ENCODE measurements at places on chromosomes 5 and 9. TPM values are rescaled to one million over a fixed set of nuclear protein-coding genes. Genes with fewer than 3 reads are reported as not detected.

The HCN1 gene
- not detected for total RNA-seq

The PROB1 gene
- total RNA-seq = 4.1 TPM

The CDHR2 gene
- total RNA-seq = 2.4 TPM

The MOB3B gene
- 3.6 TPM for total RNA-seq

The LAMC3 gene
- 0.20 TPM for total RNA-seq

The SPAG8 gene
- 3.4 TPM for total RNA-seq

The OR2S2 gene
- total RNA-seq = not detected

GRCh38 chr9:109444771-109445320, 53.3 kb downstream of the PTPN3 start:
- H3K4me3 ChIP-seq = no peak overlapping the region
- H3K4me1 ChIP-seq = peaks cover 23% of the 10 kb centered on the region
- H3K36me3 ChIP-seq = no peaks in the 10 kb centered on the region
- DNase-seq = no peak

- no peaks in the 10 kb centered on the region for H3K36me3 ChIP-seq
- no peaks in the 10 kb centered on the region for H3K4me1 ChIP-seq
These were observed 800.6 kb downstream of the KCTD16 start for GRCh38 chr5:144971108-144971850.

DNA sequence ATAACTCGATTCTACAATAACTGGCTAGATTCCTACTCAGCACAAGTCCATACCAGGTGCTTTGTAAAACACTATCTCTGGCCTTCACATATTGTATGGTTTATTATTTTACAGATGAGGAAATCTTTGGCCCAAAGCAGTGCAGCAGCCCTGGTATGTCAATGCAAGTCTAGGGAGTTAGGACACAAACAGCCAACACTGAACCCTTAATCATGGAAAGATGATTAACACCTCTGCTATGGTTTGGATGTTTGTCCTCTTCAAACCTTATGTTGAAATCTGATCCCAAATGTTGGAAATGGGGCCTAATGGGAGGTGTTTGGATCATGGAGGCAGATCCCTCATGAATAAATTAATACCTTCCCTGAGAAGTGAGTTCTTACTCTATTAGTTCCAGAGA, 76.6 kb downstream of the MAPKAP1 start:
- no peak overlapping the region for H3K4me3 ChIP-seq
- no peaks in the 10 kb centered on the region for H3K36me3 ChIP-seq
- no peak for DNase-seq
- H3K27me3 ChIP-seq = no peaks in the 10 kb centered on the region
- H3K27ac ChIP-seq = no peak overlapping the region

GRCh38 chr9:114002271-114002985, 75.7 kb downstream of the AMBP start:
- H3K36me3 ChIP-seq = no peaks in the 10 kb centered on the region
- no peak overlapping the region for H3K27ac ChIP-seq
- no peaks in the 10 kb centered on the region for H3K27me3 ChIP-seq
- no peak overlapping the region for H3K4me3 ChIP-seq
- no peaks in the 10 kb centered on the region for H3K4me1 ChIP-seq
- no peak for DNase-seq

DNA sequence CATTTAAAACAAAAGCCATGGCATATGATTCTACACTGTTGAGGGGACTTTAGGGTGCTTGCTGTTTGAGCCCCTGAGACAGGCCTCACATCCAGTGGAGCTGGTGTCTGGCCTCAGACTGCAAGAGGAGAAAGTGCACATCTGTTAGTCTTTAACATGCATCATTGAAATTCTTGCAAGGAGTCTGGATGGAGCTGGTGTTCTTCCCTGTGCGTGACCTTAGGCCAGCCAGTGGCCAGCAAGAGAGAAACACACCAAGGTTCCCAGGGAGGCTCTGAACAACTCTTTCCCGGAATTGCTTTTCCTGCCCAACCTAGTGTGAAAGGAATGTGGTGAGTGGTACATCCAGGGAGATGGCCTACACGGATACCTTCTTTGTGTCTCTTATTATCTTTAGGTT, 282.8 kb upstream of the TNC start:
- DNase-seq = no peak
- no peak overlapping the region for H3K4me3 ChIP-seq
- no peaks in the 10 kb centered on the region for H3K36me3 ChIP-seq
- H3K4me1 ChIP-seq = peaks cover 3% of the 10 kb centered on the region
- H3K27ac ChIP-seq = no peak overlapping the region

GRCh38 chr5:16712620-16713019, 95.8 kb upstream of the RETREG1 start:
- no peak overlapping the region for H3K27ac ChIP-seq
- no peak overlapping the region for H3K4me3 ChIP-seq
- no peaks in the 10 kb centered on the region for H3K4me1 ChIP-seq

DNA sequence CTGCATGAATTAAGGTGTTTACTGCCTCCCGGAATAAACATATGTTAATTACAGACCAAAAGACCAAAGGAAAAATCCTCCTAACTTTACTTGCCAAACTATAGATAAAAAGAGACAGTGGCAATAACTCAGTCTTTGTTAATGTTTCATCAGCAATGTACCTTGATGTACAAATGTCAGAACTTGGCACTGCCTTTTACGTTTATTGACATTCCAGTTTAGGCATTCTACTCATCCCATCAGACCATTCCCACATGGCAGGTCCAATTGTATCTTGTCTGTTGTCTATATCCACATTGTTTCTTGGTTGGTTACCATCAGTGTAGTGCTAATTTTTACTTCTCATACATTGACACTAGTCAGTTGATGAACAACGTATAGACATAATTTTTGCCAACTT, 85.5 kb downstream of the TEX10 start:
- H3K36me3 ChIP-seq = peaks cover 14% of the 10 kb centered on the region
- no peak for DNase-seq
- H3K27me3 ChIP-seq = no peaks in the 10 kb centered on the region
- H3K4me1 ChIP-seq = no peaks in the 10 kb centered on the region
- H3K4me3 ChIP-seq = no peak overlapping the region

DNA sequence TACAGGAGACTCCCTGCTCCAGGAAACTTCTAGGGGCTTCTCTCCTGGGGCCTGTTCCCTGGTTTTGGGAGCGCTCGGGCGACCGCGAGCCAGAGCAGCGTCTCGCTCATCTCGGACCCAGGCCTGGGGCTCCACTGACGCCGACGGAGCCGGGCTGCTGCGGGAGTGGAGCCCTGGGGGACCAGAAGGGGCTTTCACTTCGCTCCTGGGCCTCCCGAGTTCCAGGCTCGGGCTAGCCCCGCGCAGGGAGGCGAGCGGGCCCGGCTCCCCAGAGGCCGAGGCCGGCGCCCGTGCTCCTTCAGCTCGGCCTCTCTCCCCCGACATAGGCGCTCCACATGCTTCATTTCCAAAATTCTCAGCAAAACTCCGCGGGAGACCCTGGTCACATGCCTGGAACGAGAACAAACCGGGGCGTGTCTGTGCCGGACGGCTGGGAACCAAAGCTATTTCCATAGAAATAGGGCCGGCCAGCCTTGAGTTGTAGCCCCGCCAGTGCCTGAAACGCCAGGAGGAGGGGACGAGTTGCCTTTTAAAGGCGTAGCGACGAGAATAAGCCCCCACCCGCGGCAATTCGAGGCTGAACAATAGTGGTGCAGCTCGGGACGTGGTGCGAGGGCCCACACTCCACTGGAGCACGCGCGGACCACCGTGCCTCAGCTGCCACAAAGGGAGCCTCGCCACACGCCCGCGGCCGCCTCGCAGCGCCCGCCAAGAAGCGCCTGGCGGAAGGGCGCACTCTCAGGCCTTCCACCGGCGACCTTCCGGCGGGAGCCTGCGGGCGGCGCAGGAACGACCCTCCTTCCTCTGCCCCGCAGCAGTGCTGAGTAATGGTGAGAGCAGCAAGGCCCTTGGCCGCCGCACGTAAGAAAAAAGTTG, 1.1 kb upstream of the G3BP1 start:
- H3K27ac ChIP-seq = no peak overlapping the region
- no peaks in the 10 kb centered on the region for H3K27me3 ChIP-seq
- no peak overlapping the region for H3K4me3 ChIP-seq
- peaks cover 4% of the 10 kb centered on the region for H3K36me3 ChIP-seq
- H3K4me1 ChIP-seq = peaks cover 28% of the 10 kb centered on the region
- peak; percentile 79 for DNase-seq

- no peak for DNase-seq
- no peak overlapping the region for H3K4me3 ChIP-seq
- no peaks in the 10 kb centered on the region for H3K36me3 ChIP-seq
- no peaks in the 10 kb centered on the region for H3K27me3 ChIP-seq
These were observed 338.2 kb upstream of the WWC1 start for GRCh38 chr5:167953151-167953798.

DNA sequence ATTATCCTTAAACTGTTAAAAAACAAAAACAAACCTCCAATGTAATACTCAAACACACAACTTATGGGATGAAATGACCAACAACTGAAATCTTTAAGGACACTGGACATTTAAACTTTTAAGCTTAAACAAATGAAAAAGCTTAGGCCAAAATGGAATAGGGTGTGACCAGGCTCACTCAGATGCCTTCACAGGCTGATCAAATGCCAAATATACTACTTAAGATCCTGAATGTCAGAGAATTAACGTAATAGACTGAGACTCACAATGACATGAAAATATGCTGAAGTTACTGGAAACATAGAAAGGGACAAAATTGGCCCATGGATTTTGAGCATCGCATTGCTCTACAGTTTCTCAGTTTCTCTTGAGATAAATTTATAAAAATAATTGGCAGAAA, 286.8 kb downstream of the ADAMTS6 start:
- DNase-seq = no peak
- no peaks in the 10 kb centered on the region for H3K36me3 ChIP-seq
- peaks cover 9% of the 10 kb centered on the region for H3K4me1 ChIP-seq
- H3K27ac ChIP-seq = no peak overlapping the region

DNA sequence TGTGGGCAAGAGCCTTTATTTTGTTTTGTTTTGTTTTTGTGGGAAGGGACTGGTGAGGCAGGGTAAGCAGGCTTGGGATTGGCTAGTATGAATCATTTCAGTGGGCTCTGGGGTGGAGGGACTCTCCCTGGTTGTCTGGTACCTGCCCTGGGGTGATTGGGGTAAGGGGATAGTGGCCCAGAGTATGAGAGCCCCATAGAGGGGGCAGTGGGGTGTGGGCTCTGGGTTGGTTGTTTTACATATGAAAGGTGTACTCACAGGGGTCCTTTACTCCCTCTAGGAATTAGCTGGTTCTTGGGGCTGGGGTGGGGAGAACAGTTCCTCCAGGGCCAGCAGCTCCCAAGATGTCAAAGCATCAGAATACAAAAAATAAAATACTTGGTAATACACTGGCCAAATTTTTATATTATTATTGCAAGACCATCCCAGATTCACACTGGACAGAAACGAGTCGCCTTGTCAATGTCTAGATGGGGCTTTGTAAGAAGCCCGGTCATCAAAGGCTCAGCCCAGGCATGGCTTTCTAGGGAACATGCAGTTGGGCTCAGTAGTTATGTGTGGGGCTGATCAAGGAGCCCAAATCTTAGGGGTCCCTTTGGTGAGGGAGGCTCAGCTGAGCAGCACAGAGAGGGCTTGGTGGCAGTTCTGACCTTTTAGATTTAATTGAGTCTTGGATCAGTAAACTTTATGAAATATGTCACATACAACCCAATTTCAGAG, 190.5 kb downstream of the NXNL2 start:
- no peaks in the 10 kb centered on the region for H3K36me3 ChIP-seq
- H3K27ac ChIP-seq = no peak overlapping the region
- H3K4me1 ChIP-seq = no peaks in the 10 kb centered on the region
- H3K4me3 ChIP-seq = no peak overlapping the region
- H3K27me3 ChIP-seq = peaks cover 19% of the 10 kb centered on the region

GRCh38 chr9:4862506-4863250, 69.9 kb downstream of the RCL1 start:
- no peak overlapping the region for H3K27ac ChIP-seq
- H3K27me3 ChIP-seq = no peaks in the 10 kb centered on the region
- peaks cover 8% of the 10 kb centered on the region for H3K4me1 ChIP-seq
- no peak for DNase-seq

DNA sequence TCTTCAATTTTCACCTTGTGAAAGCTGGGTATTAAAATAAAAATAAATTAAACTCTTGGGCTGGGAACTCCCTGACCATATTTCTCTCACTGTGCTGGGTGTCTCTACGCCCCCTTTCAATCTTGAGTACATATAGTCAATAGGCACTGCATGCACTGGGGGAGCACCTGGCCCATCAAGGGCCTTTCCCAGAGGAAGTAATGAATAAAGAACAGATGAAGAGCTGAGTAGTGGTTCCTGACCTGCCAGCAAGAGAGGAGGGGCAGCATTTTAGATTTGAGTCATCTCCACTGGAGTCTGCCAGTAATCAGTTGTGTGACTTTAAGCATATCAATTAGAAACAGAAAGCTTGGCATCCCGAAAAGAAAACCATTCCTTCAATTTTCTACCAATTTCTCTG, 6.2 kb downstream of the MAPKAP1 start:
- no peak overlapping the region for H3K27ac ChIP-seq
- H3K4me3 ChIP-seq = no peak overlapping the region
- no peak for DNase-seq
- peaks cover 30% of the 10 kb centered on the region for H3K4me1 ChIP-seq

GRCh38 chr9:14987858-14988257, 77.6 kb upstream of the FREM1 start:
- H3K27ac ChIP-seq = no peak overlapping the region
- H3K4me1 ChIP-seq = peaks cover 13% of the 10 kb centered on the region
- peaks cover 8% of the 10 kb centered on the region for H3K27me3 ChIP-seq
- H3K4me3 ChIP-seq = no peak overlapping the region

- H3K4me1 ChIP-seq = peaks cover 2% of the 10 kb centered on the region
- no peaks in the 10 kb centered on the region for H3K36me3 ChIP-seq
- no peaks in the 10 kb centered on the region for H3K27me3 ChIP-seq
- no peak overlapping the region for H3K4me3 ChIP-seq
- H3K27ac ChIP-seq = no peak overlapping the region
These were observed 97.9 kb downstream of the CD180 start for GRCh38 chr5:67098656-67099055.

All from activated naive CD8-positive, alpha-beta T cell treated with anti-CD3 and anti-CD28 coated beads, Interleukin-2, amount 10 ng/mL, durations not matched to agents 7 days and 5 days (primary cell).